ENCODE measurements at places on chromosomes 11 and 22.

GRCh38 chr22:47836957-47837356, 1074.5 kb downstream of the TBC1D22A start:
- DNase-seq = no peak

- DNase-seq = no peak
These were observed 3.1 kb downstream of the RAC2 start for GRCh38 chr22:37240941-37241320.

- no peak for DNase-seq
These were observed 5.8 kb downstream of the LIF start for GRCh38 chr22:30240541-30241417.

GRCh38 chr11:74646215-74646614, 53.8 kb downstream of the POLD3 start:
- no peak for DNase-seq

DNA sequence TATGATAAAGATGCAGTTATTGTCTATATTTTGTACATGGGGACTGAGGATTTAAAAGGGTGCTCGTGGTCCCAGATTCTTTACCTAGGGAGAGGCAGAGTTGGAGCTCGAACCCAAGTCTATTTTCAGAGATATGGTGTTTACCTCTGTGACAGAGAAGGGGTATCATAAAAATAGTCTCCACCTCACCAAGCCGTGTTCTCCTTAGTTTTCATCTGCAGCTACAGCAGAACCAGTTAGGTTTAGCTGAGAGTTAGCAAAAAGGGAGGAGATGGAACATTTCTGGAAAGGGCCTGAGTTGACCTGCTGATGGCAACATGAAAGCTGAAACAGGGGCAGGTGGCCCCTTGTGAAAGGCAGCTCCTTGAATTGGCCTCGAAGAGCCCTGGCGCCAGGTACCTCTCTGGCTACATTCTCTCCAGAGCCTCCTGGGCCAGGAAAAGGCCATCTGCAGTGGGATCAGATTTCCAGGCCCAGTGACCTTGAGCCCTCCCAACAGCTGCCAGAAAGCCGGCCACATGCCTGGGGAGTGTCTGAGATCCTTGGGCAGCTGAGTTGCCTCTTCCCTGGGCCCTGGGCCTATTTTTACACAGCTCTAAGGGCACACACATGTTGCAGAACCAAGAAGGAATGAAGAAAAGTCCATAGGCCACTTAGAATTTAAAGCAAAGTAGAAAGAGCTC, 136.6 kb downstream of the NAV2 start:
- no peak for DNase-seq

GRCh38 chr11:61764606-61765260, 12.3 kb downstream of the MYRF start:
- no peak for DNase-seq

DNA sequence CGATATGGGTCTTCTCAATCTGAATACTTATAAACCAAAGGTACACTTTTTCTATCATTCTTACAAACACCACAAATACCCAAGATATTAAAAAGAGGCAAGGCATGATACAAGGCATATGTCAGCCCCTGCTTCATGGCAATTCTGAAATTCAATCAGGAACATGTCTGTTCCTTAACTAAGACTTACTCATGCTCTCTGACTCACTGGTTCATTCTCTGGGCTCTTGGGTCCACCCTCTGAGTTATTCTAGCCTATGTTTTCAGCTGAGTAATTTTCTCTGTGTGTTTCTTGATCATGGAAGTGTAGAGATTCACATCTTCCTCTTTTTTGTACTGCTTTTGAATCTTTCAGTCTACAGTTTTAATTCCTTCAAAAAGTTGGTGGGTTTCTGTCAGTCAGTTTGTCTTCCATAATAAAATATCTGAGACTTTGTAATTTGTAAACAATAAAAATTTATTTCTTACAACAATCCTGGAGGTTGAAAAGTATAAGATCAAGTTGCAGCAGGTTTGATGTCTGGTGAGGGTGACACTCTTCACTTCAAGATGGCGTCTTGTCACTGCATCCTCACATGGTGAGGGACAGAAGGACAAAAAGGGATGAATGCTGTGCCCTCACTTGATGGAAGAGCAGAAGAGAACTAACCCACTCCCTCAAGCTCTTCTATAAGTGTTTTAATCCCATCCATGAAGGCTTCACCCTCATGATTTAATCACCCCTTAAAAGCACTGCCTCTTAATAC, 211.7 kb downstream of the FAM76B start:
- DNase-seq = no peak

- DNase-seq = no peak
These were observed 285.9 kb downstream of the BRD1 start for GRCh38 chr22:49541693-49542230.

- no peak for DNase-seq
These were observed 1.7 kb upstream of the GAB2 start for GRCh38 chr11:78419327-78419726.

DNA sequence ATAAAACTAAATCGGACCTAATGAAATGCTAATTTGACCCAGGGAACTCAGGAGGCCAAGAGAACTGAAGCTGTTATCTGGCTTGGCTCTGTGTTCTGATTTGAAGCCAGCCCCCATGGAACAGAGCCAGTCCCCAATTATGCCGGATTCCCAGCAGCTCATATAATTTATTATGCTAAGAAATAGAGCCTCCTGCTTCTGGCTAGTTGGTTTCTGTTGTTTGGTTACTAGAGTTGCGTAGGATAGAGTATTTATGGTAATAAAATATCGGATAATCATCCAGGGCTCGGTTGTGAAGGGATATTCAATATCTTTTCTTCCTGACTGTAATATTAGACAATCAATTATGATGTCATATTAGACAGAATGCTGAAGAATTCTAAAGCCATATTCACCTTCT, 120.4 kb upstream of the TTC12 start:
- no peak for DNase-seq

- no peak for DNase-seq
These were observed 337.9 kb downstream of the BRD1 start for GRCh38 chr22:49489821-49490220.

DNA sequence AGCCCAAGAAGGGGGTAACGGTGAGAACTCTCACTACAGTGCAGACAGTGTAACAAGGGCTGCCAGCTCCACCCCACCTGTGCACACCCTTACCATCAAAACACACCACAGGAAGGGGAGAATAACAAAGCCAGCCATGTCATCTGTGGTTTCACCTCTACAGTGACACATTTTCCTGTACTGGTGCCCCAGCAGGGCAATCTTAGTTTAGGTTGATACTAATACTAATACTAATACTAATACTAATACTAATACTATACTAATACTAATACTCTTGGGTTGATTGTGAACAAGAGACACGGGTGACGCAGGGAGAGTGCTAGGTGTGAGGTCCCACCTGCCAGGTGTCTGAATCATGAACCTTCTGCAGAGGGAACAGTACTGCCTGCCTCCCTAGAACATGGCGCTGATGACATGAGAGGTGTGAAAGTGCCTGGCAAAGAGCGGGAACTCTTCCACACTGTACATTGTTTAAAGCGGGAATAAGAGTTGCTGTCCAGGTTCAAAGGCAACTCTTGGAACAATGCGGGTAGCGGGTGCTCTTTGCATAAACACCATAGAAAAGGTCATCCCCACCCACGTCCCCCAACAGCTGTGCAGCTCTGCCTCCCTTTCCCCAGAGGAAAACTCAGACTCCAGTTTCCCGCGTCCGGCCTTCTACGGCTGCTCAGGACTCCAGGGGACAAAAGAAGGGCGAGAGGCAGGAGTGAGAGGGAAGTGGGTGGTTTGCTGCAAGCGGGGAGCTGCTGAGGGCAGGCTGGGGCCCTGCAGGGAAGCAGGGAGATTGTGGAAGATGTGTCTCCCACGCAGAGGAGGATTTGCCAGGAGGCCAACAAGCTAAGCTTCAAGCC, 25.0 kb upstream of the TMPRSS4 start:
- DNase-seq = no peak

DNA sequence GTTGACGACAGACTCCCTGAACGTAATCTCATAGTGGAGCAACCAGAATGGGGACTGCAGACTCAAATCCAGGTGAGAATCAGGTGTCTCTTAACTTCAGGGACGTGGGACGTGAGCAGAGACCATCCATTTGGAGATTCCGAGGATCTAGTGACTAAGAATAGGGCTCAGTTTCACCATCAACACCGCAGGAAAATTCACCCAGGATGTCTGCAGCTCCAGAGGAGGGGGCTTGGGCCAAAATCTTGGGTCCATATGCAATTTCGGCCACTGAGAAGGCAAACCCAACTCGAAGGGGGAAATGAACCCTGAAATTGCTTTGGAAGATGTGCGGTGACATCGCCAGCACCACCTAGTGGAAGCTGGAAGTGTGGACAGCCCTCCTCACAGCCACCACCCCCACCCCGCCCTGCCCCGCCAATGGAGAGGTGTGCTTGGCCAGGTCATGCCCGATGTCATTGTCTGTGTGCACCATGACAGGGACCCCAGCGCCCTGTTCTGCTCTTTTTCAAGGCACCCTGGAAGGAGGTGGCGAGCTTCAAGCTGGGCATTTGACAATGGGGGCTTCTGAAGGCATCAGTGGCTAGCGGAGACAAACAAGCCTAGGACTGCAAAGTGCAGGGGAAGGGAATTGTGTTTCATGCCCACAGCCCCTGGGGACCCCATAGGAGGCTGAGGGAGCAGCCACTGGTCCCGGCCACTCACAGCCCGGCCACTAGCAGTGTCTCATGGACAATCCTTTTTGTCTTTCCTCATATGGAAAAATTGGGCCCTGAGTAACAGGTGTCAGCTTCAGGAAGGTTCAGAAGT, 24.8 kb downstream of the APOL1 start:
- no peak for DNase-seq

DNA sequence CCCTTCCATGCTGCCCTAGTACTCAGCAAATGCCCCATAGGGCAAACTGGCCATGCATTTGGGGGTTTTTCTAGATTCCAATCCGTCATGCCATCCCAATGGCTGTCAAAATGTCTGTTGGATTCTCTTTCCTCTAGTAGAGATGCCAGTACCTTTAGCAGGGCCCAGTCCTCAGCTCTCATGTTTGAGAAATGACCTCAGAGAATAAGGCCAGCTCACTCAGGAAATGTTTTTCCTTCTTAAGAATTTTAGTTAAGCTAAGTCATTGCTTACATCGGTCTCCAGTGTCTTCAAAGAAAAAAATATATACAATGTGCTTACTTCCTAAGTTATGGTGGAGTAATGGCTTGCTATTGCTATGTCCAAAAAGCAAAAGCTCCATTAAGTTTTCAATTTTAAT, 14.1 kb upstream of the ALKBH3 start:
- DNase-seq = no peak

DNA sequence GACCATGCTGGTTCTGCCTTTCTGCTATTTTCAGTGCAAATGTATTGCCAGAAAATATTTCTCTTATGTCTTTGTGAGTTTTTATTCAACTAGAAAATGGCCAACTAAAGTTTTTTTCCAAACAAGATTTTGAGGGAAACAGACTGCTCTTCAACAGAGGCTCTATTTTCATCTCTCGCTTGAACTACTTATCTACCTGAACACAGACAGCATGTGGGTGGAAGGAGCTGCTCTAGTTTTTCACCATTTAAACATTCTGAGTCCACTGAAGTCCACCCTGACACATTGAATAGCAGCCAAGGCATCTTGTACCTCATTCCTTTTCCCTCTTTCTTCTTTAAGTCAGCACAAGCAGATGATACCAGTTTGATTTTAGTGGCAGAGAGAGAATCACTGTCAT, 9.8 kb upstream of the OR9I1 start:
- no peak for DNase-seq

DNA sequence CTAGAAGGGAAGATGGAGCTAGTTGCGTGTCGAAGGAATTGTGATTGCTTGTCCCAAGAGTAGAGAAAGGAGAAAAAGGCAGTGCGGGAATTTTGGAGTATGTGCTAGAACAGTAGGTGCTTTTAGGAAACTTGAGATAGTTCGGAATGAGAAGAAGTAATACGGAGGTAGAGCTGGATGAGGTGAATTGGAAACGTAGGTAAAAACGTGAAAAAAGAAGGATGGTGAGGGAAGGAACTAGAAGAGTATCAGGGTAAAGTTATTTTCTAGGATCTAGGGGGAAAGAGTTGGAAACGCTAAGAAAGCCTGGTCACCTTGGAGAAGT, 1.4 kb downstream of the CEP57 start:
- no peak for DNase-seq

- no peak for DNase-seq
These were observed 95.7 kb downstream of the TEAD1 start for GRCh38 chr11:12769834-12770345.

Measured in NCI-H774 (cell line).